ENCODE measurements at places on chromosomes 3 and 15.

DNA sequence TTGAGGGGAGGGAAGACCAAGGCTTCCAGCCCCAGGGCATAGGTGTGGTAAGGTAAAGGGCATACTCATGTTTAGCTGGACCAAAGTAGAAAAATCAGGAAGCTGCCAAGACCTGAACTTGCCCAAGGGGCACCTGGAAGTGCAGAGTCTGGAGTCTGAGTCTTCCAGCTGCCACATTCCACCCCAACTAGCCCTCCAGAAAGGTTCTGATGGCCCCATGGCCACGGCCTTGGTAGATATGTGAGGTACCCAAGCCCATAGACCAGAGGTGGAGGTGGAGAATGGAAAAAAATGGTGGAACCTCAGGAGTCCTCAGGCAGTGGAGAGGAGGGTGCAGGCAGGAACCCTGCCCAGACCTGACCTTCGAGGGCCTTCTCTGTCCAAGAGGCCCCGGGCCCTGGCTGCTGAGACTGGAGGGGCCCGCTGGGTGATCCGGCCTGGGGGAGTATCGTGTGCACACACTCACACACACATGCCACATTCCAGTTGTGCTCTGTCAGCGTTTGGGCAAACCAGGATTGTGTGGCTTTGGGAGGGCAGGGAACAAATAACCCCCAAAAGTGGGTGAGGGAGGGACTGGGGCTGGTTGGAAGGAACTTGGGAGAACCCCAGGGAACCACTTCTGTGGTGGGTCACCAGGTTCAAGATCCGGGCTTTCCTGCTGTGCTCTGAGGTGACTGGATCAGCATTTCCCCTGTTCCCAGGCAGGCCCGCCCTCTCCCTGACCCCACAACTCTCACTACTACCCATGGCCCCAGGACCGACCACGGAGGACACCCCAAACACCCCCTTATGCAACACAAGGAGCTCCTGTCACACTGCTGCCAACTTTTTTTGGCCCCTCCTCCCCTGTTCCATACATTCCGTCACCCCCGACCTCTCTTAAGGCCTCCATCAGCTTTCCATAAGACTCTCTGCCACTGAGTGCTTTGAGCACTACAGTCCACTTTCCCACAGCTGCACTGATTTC lies 11.6 kb downstream of the MYL3 start:
- peak; percentile 27 for DNase-seq

GRCh38 chr3:120450600-120451271 lies at the start of gene FSTL1:
Gene FSTL1 (minus strand): TSS chr3:120450992. CDS start chr3:120450746, 246 bp downstream.
- DNase-seq, result peak; percentile 84

DNA sequence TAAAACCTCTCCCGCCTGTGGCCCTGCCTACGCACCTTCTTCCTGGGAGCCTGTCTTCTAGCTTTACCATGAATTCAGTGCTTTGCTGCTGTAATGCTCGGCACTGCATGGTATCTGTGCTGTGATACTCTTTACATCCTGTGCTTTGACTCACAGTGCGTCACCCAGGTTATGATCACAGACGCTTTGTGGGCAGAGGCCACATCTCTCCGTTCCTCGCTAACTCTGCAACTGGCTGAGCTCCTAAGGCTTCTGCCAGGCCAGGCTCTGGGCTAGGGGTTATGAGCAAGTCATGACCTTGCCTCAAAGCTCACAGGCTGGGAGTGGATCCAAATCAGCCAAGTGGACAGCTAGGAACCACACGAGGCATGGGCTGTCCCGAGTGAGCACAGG lies 23.2 kb downstream of the SPTBN5 start:
- peak; percentile 68 for DNase-seq

- DNase-seq, result no peak
These were observed 55.1 kb downstream of the MYH15 start for GRCh38 chr3:108455212-108455705.

DNA sequence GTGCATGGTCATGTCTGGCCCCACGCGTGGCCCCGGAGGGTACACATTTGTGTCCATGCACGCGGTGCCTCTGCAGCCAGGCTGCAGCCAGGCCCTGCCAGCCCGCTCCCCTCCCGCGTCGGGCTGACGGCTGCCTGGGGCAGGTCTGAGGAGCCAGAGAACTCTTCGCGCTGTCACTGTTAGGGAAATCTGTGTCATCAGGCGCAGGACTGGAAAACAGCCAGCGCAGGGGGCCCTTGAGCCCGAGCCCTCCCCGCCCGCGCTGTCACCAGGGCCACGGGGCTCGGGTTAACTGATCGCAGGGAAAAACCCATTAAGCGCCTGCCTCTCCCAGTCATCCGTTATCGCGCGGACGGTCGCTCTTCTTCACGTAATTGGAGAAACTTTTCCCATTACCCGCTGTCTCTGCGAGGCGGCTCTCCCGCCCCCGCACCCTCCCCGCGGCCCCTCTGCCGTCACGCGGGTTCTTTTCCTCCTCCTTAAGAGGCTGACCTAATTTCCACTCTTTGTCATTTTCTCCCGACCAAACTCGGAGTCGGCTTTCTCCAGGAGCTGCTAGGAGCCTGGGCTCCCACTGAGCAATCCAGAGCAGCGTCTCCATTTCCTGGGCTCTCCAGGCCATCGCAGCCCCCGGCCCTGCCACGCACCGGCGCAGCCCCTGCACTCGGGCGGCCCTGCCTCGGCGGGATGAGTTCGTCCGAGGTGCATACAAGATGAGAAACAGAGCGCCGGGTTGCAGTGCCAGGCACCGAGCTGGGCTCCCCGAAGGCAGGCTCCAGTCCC lies 57.5 kb upstream of the PRR23E start:
- DNase-seq, result no peak

DNA sequence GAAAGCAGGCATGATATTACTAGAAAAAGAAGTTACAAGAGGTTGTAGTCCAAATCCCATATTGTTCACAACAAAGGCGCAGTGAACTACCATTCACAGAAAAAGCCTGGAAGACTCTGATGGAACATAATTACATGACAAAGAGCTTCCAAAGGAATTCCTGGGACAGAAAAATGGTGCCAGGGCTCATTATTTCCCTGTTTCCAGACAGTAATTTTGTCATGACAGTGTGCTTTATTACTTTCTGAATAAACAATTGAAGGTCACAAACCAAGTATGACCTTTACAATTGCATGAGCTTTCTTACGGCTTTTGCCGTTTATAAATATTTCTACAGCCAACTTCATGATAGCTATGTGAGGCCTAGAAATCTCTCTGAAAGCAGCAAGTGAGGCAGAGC lies 61.0 kb downstream of the CYFIP1 start:
- no peak for DNase-seq

GRCh38 chr3:45763303-45763675 lies 33.0 kb downstream of the SLC6A20 start:
- DNase-seq, result no peak

DNA sequence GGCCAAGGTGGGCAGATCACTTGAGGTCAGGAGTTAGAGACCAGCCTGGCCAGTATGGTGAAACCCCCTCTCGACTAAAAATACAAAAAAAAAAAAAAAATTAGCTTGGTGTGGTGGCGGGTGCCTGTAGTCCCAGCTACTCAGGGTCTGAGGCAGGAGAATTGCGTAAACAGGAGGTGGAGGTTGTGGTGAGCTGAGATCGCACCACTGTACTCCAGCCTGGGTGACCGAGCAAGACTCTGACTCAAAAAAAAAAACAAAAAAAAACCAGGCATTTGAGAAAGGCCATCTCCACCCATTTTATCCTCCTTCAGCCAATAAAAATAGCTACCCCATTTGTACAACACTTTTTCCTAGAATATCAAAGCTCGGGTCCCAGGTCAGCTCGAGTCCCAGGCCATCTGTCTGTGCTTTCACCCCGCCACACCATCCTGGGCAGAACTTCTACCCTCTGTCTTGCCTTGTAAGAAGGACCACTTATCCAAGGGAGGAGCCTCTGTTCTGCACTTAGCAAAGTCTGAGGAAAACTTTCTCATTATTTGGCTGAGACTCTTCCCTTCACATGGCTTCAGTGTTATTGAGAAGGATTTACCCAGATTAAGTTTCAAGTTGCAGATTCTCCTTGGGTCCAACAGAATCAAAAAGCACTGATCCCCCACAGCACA lies 99.1 kb downstream of the MESD start:
- DNase-seq, result peak; percentile 31

- DNase-seq, result peak; percentile 98
These were observed 281.0 kb upstream of the TBL1XR1 start for GRCh38 chr3:177478170-177478867.

GRCh38 chr15:70853973-70854665 lies at the start of gene LARP6:
Gene LARP6 (minus strand): TSS chr15:70854157. CDS start chr15:70854088, 69 bp downstream.
- DNase-seq, result peak; percentile 69

DNA sequence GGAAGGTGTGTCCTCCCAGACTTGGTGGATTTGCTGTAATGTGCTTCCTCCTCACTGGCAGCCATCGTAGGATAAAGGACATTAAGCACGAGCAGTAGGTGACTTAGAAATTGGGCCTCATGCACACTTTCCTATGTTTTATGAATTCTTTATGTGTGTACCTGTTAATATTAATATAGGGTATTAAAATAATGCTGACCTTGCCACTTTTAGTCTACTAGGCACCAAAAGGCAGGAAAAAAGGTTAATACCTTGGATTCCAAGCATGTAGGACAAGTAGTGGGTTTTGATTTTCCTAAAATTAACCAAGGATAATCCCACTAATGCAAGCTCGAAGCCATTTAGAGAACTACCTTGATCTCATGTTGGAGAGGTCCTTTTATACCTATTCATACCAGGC lies 55.9 kb downstream of the ADAMTSL3 start:
- no peak for DNase-seq

DNA sequence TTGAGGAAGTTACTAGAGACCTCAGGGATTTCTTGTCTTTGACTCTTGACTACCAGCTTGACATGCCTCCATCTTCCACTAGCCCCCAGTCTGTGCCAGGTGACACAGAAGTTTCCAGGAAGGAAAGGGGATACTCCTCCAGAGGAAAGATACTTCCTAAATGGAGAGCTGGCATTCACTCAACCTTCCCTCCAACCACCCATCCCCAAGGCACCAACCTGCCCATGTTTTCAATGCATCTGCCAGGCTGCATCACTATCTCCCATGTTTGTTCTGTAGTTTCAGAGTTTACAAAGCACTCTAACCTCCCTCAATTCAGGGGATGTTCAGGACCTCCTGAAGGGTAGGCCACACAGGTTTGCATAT lies 198.4 kb upstream of the LPP start:
- no peak for DNase-seq

- no peak for DNase-seq
These were observed 545.5 kb downstream of the NTRK3 start for GRCh38 chr15:87711026-87711425.

- DNase-seq, result peak; percentile 47
These were observed 37.6 kb upstream of the SLC9A9 start for GRCh38 chr3:143885780-143886427.

Data from EL (cell line).